Activated naive CD8-positive, alpha-beta T cell treated with anti-CD3 and anti-CD28 coated beads for 36 hours (primary cell): ENCODE measurements at places on chromosomes 11 and 22.

- DNase-seq, result no peak
Observed at GRCh38 chr11:30984442-30984816, 385.1 kb downstream of the DCDC1 start.

DNA sequence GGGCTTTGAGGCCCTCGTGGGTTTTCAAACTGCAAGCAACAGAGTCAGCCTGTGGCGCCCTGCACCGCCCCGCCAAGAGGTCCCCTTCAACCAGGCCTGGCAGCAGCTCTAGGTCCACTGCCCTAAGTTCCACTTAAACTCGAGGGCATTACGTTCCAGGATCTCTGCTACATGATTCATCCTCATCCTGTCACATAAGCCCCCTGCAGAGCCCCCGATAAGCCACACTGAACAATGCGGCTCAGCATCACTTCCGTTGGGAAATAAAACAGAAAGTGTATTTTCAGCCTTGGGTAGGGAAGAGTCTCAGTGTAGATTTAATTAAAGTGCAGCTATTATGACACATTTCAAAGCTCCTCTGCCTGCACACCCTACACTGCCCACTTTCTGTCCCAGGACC lies 24.6 kb downstream of the SULT4A1 start:
- DNase-seq, result no peak

DNA sequence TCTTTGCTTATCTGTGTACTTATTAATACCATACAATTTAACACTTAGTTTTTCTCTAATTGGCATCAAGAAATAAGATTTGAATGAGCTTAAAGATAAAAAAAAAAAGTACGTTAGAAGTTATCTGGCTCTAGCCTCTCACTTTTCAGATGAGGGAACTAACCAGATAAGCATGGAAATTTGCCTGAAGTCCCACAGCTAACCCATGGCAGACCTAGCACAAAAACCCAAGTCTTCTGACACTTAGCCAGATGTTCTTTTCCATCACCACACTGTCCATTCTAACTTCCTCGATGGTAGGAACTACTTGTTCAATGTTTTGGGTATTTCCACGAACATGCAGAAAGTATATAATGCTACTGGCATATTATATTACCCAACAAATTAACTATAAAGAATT lies 7.4 kb upstream of the SOX6 start:
- no peak for DNase-seq

- no peak for DNase-seq
Observed at GRCh38 chr11:77112641-77113381, 10.2 kb downstream of the OMP start.

DNA sequence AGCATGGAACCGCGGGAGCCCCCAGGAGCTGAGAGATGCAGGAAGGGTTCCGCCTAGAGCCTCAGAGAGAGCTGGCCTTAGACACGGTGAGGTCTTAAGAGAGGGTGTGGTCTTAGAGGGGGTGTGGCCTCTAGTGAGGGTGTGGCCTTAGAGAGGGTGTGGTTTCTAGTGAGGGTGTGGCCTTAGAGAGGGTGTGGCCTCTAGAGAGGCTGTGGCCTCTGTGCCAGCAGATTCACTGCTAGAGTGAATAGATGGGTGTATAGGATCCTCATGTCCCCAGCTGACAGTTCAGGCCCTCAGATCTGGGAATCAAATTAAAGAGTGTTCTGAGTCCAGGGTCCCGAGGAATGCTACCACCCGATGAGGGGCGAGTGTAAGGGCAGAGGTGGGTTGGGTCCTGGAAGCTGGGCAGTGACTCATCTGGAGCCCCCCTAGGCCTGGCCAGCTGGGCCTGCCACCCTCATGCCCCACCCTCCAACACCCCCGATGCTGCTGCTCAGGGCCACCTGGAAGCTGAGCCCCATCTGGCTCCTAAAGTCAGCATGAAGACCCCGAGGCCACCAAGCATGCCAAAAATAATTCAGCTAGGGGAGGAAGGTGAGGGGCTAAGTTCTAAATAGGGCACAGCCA lies 49.5 kb downstream of the IGF2 start:
- DNase-seq, result peak; percentile 37

- DNase-seq, result no peak
Observed at GRCh38 chr11:47101406-47101805, 75.3 kb downstream of the ARFGAP2 start.

DNA sequence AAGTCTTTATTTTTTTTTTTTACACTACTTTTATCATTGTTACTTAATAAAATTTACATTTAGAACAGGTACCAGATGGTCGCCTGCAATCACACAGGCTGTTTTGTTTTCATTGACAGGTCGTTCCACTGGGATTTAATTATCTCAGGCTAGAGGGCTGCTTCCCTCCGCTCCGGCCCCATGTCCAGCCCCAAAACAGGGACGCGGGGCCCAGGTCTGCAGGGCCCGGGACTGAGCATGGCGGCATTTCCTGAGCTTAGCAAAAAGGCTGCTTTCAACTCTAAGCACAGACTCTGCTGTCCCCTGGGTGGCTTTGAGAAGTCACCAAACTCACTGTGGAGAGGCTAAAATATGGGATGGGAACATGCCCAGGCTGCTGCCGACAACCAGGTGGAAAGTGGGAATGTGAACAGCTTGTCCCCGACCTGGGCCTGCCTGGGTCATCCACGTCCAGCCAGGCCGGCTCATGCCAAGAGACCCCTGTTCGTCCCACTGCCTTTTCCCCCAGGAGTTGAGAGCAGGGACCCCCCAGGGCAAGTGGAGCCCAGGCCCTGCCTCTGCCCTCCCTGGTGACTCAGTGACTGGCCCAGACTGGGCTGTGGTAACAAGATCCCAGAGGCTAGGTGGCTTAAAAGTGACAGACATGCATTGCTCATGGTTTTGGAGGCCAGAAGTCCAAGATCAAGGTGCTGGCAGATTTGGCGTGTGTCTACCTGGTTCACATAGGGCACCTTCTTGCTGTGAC lies 150.0 kb downstream of the SHANK2 start:
- DNase-seq, result no peak

- DNase-seq, result no peak
Observed at GRCh38 chr22:50676180-50676636, 3.6 kb downstream of the SHANK3 start.

DNA sequence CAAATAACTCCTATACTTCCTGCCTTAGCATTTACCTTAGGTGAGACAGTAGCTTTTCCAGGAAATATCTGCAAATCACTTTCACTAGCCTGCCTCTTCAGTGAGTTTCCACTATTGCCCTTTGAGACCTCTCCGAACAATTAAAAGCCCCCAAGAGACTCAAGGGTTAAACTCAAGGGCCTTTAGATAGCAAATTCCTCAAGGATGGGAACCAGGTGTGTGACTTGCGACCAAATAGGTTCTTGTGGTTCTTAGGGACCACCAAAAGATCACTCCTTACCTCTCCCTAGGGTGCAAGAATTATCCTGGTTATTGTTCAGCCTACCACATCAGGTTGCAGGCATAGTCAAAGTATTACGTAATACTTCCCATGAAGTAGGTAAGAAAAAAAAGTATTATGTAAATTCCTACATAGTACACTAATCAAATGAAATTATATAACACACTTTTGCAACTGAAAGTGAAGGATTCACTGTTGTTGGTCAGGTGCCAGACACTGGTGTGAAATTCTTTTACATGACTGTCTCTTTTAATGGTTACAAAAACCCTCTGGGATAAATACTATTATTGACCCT lies 1.4 kb upstream of the RDX start:
- DNase-seq, result peak; percentile 11

DNA sequence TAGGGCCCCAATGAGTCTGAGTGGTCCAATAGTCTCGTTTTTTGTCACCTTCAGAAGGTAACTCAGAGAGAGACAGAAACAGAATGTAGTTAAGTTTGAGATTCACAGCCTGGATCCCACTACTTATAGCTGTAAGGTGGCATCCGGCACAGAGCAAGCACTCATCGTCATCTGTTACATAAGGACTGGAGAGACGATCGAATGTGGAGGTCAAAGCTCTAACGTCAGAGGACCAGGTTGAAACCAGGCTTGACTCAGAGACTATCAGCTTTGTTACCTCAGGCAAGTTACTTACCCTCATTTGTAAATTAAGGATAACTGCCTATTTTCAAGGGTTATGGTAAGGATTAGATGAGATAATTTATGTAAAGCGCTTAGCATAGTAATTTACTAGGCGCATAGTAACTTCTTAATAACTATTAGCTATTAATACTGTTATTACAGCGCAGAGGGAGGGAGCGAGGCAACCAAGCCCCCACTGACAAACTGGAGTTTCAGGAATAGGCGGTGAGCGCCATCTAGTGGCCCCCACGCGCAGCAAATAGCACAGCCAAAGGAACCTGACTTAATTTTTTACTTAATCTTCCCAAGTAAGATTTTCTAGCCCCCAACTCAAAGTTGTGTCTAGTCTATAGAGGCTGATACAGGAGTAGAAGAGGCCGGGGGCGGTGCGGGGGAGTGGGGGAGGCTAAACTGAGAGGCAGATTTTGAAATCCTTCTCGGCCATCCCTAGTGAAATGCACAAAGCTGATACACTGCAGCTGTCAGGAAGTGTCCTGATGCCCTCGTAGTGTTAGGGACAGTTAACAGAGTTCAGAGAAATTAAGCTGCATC lies 29.0 kb upstream of the API5 start:
- peak; percentile 16 for DNase-seq

DNA sequence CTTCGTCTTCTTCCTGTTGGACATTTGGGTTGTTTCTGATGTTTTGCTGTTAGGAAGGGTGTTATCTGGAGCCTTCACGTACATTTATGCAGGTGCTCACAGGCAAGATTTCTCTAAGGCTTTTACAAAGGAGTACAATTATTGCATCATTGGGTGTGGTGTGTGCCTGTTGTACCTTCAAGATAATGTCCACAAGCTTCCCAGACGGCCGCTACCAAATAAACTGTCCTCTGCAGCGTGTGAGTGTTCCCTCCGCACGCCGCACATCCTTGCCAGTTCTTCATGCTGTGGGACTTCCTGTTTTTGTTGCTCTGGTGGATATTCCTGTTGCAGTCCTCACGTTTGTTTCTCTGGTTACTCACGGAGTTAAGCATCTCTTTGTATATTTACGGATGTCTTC lies 133.3 kb downstream of the TBC1D22A start:
- DNase-seq, result no peak

GRCh38 chr22:20014526-20015186 lies 2.0 kb downstream of the ARVCF start:
- no peak for DNase-seq
